Mesothelial cell of epicardium (in vitro differentiated cells): ENCODE measurements at places on chromosomes 12 and 14.

DNA sequence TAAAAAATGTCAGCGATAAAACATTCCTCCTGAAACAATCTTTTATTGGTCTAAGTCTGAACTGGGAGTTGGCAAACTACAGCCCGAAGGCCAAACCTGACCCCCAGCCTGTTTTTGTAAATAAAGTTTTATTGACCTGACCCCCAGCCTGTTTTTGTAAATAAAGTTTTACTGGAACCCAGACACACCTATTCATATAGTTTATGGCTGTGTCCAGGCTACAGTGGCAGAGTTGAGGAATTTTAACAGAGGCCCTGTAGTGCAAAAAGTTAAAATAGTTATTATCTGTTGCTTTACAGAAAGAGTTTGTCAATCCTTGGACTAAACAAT, 12.1 kb upstream of the SCARB1 start:
- DNase-seq = no peak

DNA sequence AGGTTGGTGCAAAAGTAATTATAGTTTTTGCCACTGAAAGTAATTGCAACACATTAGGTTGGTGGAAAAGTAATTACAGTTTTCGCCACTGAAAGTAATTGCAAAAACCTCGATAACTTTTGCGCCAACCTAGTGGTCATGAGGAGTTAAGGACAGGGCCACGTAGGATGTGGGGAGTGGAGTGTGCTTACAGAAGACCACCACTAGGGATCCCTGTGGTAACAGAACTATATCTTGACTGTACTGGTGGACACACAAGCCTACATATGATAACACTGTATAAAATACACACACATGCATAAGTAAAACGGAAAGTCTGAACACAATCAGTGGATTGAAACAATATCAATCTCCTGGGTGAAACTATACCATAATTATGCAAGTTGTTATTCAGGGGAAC, 187.4 kb upstream of the ABCD2 start:
- DNase-seq = no peak

GRCh38 chr12:4562034-4562657, at the start of gene DYRK4:
DYRK4 (plus strand) TSS chr12:4562208; CDS start chr12:4562246, 38 bp downstream.
- DNase-seq = peak; percentile 44

DNA sequence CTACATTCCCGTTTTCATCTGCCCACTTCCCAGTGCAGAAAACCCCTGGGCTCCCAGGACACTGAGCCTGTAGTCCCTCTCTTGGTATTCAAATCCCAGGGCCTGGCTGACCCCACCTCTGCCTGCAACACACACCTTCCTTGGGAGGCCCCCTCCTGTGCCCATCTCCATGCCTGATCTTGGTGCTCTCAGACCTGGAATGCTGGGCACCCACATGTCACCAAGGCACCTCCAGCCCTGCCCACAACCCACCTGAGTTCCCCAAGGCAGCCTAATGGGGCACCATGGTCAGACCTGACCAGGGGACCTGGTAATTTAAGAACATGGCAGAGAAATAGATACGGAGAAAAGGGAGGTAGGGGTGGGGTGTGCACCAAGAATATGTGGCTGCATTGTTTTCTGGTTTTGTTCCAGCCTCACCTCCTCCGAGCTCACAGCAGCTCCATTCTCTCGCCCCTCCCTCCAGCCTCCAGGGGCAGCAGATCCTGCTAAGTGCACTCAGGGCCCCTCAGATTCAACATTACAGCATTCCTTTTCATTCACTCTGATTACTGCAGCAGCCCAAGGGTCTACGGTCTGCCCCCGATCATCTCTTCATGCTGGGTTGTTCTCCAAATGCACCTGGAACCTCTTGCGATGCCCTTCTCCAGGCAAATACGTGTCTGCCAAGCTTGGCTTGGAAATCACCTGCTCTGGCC, 9.2 kb upstream of the HSP90AA1 start:
- peak; percentile 48 for DNase-seq

- DNase-seq = no peak
These were observed 1482.7 kb downstream of the AACS start for GRCh38 chr12:126547905-126548304.

DNA sequence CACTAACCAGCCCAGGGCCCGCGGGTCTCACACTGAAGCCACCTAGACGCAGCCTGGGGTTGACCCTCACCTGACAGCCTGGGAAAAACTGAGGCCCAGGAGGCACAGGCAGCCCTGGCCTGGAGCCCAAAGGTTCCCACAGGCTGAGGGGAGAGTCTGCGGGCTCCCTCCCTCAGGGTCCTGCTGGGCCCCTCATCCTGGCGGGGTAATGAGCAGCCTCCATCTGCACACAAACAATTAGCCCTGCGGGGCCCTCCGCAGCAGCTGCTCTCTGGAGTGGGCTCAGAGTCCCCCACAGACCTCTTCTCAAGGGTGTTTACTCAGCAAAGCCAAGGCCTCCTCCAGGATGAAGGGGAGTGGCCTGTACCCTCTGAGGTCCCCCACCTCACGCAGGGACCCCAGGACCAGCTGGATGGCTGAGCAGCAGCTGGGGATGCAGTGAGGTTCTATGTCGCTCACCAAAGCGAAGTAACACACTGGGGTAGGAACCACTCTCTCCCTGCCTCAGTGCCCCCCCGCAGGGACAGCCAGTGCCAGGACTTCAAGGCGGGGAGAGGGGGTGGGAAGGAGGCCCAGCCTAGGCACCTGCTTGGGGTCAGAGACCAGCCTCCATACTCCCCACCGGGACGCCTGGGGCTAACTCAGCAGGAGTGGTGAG, 7.3 kb downstream of the AKT1 start:
- no peak for DNase-seq

DNA sequence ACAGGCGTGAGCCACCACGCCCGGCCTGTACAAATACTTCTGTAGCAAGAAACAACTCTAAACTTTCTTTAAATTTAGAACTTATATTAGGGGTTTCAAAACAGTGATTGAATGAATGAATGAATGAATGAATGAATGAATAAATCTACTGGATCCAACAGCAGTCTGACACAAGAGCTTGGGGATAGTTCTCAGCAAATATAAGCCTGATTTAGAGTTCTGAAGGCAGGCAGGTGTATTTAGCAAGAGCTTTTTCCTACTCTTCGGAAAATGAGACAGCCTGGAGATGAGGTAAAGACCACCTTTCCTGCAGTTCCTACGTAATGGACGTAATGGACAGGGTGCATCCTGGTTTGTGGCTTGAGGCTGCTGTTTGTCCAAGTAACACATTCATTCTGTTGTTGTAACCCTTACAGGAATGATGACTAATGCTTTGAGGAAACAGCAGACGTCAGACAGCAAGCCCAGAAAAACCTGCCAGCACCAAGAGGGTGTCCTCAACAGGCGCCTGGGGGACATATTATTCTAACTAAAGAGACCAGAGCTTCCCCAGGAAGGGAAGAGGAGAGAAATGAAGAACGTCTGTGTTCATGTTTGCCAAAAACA, 277.4 kb upstream of the SOX5 start:
- no peak for DNase-seq

- DNase-seq = no peak
These were observed 165.9 kb upstream of the ATF7IP start for GRCh38 chr12:14199455-14200198.

GRCh38 chr14:72945356-72946027, 19.2 kb downstream of the DCAF4 start:
- no peak for DNase-seq

- no peak for DNase-seq
These were observed 11.7 kb downstream of the SOCS4 start for GRCh38 chr14:55038708-55039107.

GRCh38 chr14:83863042-83863774, 1666.7 kb upstream of the FLRT2 start:
- no peak for DNase-seq

GRCh38 chr14:102491786-102492530, 17.6 kb downstream of the ANKRD9 start:
- no peak for DNase-seq

DNA sequence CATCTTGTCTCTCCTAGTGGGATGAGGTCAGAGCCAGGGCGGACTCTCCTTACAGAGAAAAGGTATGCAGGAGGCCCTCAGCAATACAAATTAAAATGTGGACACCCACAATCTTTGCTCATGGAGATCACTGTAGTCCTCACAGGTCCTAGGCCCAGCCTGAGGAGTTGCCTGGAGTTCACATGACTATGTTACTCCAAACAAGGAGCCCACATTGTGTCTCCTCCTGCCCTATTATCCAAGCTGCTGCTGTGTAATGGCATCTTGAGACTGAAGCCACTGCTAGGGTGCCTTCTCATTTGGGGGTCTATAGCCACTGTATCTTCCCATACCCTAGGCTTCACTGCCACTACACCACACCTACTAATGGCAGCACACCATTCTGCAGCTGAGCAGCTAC, 11.0 kb downstream of the OR4K1 start:
- no peak for DNase-seq

- DNase-seq = peak; percentile 82
These were observed at the start of gene TMEM179 for GRCh38 chr14:104604458-104605449. TMEM179 (minus strand) TSS chr14:104604772; CDS start chr14:104604741, 31 bp downstream.

DNA sequence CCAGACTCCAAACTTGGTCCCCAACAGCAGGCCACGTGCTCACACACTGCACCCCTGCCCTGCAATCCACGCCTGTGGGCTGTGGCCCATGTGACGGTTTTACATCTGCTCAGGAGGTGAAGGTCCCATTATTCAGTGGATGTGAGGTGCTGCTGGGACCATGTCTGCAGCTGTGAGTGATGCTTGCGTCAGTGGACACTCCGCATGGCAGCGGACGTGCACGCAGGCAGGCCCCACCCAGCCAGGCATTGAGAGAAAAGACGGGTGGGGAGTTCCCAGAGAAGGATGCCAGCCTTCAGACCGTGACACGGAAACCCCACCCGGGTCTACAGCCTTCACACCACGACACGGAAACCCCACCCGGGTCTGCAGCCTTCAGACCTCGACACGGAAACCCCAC, 67.6 kb downstream of the NOC4L start:
- no peak for DNase-seq

DNA sequence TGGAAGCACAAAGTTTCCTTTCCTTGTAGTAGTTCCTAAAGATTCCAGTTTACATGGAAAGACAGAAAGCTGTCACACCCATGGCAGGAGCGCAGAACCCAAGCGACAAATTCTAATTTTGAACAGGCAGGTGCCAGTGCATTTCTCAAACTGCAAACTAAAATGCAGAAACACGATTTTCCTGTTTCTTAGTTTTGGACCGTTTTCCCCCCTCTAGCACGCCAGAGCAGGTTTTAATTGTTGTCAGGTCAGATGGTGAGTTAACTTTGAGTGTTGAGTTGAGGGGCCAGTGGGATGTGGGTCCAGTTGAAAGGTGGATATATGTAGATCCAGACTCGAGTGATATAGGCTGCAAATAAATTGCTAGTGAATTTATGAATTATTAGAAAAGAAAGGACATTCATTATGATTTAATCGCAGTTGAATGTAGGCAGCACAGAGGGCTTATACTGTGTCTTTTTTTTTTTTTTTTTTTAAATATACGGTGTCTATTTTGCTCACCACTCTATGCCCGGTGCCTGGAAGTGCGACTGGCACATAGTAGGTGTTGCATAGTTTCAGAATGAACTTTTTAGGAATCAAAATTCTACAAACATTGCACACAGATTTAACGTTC, 909 bp upstream of the ETFBKMT start:
- DNase-seq = no peak

DNA sequence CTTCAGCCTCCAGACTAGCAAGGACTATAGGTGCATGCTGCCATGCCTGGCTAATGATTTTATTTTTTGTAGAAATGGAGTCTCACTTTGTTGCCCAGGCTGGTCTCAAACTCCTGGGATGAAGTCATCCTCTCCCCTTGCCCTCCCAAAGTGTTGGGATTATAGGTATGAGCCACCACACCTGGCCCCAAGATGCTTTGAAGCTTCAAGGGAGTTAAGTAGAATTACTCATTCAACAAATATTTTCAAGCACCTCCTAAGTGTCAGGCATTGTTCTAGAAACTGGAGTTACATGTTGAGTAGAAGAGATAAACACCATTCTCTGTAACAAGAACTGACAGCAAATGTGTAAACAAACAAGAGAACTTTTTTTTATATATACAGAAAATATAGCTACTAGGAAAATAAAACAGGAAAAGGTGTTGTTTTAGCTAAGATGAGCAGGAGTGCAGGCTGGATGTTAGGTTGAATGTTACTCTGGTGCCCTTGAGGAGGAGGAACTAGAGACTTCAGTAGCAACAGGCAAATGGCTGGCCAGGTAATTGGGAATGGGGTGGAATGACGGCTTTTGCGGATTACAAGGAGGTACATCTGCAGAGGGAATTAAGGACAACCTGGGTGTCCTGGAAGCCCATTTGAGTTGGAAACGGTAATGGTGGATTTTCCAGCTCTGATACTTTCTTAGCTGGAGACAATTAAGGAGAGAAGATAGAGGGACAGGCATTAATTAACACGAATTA, 32.0 kb upstream of the CFAP54 start:
- DNase-seq = no peak

- DNase-seq = no peak
These were observed 169.2 kb downstream of the TMTC2 start for GRCh38 chr12:82855872-82856271.

DNA sequence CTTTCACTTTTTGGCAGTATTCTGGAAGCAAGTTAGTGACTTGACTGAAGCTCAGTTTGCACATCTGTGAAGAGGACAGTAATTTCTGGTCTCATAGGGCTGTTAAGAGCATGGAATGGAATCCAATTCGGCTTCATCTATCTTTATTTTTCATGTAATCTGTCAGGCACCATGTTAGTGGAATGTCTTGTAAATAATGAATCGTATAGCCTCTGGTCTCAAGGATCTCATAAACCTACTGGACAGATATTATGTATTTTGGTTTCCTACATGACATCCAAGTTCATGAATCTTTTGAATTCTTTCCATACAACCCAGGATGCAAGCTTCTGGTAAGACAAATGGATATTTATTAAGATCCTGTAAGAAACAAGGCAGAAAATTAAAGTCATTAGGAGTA, 24.0 kb downstream of the TMTC2 start:
- no peak for DNase-seq

DNA sequence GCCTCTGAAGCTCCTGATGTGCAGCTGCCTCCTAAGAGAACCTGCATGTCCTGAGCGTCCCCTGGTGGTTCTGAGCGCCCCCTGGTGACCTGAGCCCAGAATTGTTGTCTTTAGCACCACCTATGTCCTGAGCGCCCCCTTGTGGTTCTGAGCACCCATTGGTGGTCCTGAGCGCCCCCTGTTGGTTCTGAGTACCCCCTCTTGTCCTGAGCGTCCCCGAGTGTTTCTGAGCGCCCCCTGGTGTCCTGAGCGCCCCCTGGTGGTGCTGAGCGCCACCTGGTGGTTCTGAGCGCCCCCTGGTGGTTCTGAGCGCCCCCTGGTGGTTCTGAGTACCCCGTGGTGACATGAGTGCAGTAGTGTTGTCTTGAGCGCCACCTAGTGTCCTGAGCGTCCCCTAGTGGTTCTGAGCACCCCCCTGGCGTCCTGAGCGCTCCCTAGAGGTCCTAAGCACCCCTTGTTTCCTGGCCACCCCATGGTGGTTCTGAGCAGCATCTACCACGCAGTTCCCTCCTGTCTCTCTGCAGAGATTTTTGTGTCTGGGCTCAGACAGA, 782.5 kb downstream of the TMEM121 start:
- no peak for DNase-seq

- no peak for DNase-seq
These were observed 85.9 kb upstream of the NCOR2 start for GRCh38 chr12:124653169-124653931.

- DNase-seq = no peak
These were observed 276.6 kb upstream of the DIO3 start for GRCh38 chr14:101284711-101285110.

- no peak for DNase-seq
These were observed 48.3 kb upstream of the CCDC63 start for GRCh38 chr12:110798461-110798860.

GRCh38 chr12:33589576-33590114, 150.0 kb upstream of the SYT10 start:
- no peak for DNase-seq
